ENCODE measurements at places on chromosomes 1 and 21. TPM values are rescaled to one million over a fixed set of nuclear protein-coding genes. Genes with fewer than 3 reads are reported as not detected.

The CCDC27 gene
- not detected for total RNA-seq

The ATP6V1G3 gene
- not detected for total RNA-seq

The BGLAP gene
- total RNA-seq: 0.83 TPM

The FCRLA gene
- total RNA-seq: not detected

The ST6GALNAC5 gene
- 0.46 TPM for total RNA-seq

The NHLH2 gene
- total RNA-seq: not detected

The OTUD7B gene
- 23.2 TPM for total RNA-seq

The RASSF5 gene
- total RNA-seq: 3.9 TPM

The NBPF19 gene
- 2.9 TPM for total RNA-seq

The LCE1B gene
- not detected for total RNA-seq

The VSIG8 gene
- not detected for total RNA-seq

The LIPI gene
- total RNA-seq: not detected

The CR1L gene
- total RNA-seq: not detected

The TMEM269 gene
- total RNA-seq: not detected

The MMEL1 gene
- 0.48 TPM for total RNA-seq

The GUCA2A gene
- not detected for total RNA-seq

The EFHD2 gene
- 11.6 TPM for total RNA-seq

The C1orf94 gene
- not detected for total RNA-seq

The CCDC30 gene
- 1.5 TPM for total RNA-seq

The IGSF3 gene
- 17.5 TPM for total RNA-seq

The CCDC190 gene
- 0.27 TPM for total RNA-seq
